ENCODE measurements at places on chromosomes 6 and 20.

DNA sequence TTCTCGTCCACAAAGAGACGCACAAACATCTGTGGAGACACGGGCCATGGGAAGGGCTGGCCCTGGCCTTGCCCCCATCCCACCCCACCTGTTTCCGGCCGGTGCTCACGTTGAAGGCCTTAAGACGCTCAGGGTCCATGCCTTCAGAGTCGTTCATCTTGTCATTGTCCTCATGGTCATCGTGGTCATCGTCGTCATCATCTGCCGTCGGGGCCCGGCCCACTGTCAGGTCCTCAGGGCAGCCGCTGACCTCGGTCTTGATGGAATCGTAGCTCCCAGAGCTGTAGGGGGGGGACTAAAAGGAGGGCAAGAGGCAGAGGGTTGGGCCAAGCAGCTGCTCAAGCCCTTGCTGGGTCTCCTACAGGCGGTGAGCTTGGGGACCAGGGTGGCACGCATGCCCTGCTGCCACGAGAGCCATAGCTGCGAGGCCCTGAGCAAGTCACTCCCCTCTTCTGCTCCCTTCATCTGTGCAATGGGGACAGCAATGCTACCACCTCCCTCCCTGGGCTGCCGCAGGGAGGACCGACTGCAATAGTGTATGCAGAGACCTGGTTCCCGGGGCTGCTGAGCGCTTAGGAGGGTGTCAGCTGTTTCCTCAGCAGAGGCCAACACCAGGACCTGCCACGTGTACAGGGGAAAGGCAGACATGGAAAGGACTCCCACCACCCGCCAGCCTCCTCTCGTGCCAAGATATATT, 95.5 kb downstream of the ASXL1 start:
- no peak for DNase-seq

DNA sequence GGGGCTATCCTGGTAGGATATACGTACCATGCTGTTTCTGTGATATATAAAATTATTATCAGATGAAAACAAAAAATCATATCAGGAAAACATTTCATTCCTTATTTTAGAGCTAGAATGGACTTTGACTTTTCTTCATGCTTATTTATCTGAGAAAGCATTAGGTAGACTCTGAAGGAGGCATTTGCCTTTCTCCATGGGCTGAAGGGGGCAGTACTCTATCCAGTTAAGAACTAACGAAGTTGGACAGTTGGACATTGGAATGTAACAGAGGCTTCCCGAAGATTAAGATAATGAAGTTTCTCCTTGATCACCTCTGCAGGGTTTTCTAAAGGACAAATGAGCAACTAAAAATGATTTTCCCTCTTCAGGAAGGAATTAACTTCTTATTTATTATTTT, 233.9 kb downstream of the SAMD5 start:
- no peak for DNase-seq

DNA sequence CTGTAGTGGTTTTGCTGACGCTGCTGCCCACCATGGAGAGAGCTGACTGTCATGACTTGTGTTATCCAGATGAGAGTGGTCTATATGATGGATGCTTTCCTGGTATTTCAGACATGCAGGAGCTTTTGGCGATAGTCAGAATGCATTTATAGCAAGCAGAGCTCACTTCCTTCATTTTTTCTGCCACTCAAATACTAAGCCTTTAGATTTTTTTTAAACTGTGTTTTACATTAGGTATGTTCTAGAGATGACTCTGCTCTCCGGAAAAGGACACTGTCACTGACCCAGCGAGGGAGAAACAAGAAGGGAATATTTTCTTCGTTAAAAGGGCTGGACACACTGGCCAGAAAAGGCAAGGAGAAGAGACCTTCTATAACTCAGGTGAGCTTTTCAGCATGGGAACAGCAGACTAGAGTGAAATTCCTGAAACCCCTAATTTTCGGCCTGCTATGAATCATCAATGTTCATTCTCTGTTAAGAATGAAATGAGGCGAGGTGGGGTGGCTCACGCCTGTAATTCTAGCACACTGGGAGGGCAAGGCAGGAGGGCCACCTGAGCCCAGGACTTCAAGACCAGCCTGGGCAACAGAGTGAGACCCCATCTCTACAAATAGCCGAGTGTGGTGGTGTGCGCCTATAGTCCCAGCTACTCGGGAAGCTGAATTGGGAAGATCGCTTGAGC, 98.6 kb upstream of the CLDN20 start:
- no peak for DNase-seq

- no peak for DNase-seq
Observed at GRCh38 chr20:39961637-39962244, 727.3 kb downstream of the MAFB start.

DNA sequence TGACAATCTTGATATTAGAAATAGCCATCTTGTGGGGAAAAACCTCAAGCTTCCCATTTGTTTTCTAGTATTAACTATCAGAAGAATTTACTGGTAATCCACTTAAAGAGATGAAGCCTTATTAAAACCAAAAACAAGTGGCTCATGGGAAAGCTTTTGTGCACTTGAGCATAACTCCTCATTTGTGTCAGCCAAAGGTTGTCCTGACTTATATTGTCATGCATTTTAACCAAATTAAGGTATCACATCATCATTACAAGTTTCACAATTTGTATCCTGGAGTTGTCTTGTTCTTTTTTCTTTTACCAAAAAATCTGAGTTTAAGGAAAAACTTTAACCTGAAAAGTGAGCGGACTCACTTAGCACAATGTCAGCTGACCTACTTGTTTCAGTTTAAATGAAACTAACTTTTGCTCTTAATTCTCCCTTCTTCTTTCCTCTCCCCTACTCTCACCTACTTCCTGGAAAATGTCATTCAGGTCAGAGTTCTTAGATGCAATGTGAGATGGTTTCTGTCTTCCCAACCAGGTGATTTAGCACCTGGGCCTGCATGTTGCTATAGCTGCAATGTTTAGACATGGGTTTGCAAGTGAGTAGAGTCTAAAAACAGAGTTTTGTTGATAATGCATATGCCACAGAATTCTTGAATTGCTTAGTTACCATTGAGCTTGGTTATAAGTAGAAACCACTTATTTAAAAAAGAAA, 82.8 kb downstream of the TNFAIP3 start:
- no peak for DNase-seq

GRCh38 chr20:44069203-44070011, 117.6 kb downstream of the JPH2 start:
- DNase-seq: no peak

DNA sequence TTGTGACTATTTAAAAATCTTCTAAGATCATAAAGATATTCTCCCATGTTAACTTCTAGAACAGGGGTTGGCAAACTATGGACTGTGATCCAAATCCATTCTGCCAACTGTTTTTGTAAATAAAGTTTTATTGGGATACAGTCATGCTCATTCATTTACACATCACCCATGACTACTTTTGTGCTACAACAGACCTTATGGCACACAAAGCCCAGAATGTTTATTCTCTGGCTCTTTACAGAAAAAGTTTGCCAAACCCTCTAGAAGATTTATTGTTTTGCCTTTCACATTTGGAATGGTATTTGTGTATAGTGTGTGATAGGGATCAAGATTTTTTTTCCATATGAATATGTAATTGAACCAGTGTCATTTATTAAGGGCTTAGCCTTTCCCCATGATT, 341.7 kb downstream of the CD83 start:
- no peak for DNase-seq

GRCh38 chr20:17679941-17680835, 1.9 kb downstream of the RRBP1 start:
- no peak for DNase-seq

DNA sequence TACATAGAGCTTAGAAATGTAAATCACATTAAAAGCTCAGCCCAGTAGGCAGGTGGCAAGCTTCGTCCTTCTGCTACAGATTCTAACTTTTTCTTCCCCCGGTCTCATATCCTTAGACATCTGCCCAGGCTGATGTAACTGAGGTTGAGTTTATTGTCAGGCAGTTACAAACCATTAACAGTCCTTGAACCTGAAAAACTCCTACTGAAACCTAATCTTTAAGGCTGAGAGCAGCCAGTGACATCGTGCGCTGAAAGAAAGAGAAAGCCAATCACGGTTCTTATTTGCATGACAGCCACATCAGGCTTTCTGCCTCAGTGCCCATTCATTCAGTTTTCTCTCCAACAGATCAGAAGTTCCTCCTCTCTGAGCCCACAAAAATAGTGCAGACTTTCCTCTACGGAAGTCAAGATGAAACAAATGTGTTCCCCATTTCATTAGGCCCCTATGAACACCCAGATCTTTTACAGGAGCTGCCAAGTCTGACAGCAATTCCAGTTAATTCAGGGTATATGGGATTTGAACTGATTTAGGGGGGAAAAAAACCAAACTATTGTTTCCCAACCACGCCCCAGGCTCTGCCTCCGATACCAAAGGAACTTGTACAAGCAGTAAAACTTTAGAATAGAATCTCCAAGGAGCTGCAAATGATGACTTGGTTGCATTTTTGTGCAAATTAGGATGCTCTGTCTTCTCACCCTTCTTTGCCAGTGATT, at the start of gene NHSL1:
NHSL1 (minus strand) TSS at position 192 of the 716 bp plus-strand sequence. CDS start 204 bp downstream, outside the sequence.
- no peak for DNase-seq

DNA sequence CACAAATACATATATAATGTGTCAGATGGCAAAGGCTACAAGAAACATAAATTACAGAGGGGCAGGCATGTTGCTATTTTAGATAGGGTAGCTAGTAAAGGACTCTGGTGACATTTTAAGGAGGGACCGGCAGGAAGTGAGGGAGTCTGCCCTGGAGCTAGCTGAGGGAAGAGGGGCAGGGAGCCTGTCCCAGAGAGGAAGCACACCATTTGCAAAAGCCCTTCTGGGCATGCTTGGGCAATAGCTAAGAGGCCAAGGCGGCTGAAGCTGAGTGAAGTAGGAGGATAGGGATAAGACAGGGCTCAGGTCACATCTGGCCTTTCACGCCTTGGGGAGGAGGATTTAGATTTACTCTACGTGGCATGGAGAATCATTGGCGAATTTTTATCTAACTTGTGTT, 96.2 kb downstream of the RTN4IP1 start:
- no peak for DNase-seq

GRCh38 chr20:14360416-14360815, 23.0 kb upstream of the FLRT3 start:
- no peak for DNase-seq

GRCh38 chr6:36756786-36757185, 59.2 kb downstream of the RAB44 start:
- no peak for DNase-seq

DNA sequence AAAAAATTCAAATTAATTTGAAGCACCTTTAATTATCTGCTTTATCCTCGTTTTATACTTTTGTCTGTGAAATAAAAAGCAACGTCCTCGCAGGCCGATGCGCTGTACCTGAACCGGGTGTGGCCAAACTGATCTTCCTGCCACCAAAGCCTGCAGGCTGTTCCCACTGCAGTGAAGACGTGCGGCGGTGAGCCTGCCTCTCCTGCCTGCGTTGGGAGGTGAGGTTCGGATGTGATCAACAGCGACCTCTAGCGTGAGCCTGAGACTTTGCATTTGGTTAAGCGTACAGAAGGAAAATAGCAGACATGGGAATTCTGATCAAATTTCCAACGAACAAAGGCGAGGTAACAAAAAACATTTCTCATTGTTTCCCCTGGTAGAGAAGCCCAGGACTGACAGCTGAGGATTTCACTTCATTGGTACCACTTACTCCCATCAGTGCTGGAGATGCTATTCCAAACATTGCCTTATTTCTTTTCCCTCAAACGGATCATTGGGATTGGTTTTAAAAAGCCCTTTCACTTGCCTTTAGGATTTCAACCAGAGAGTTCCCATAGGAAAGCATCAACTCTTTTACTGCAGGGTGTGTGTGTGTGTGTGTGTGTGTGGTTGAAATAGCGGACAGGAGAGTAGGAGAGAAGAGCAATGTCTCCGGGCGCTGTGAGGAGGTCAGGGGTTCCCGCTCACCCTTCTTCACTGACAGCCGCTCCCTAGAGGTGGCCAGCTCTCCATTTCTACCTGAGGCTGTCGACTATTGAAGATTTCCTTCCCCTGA, 56.6 kb upstream of the CCN6 start:
- no peak for DNase-seq

DNA sequence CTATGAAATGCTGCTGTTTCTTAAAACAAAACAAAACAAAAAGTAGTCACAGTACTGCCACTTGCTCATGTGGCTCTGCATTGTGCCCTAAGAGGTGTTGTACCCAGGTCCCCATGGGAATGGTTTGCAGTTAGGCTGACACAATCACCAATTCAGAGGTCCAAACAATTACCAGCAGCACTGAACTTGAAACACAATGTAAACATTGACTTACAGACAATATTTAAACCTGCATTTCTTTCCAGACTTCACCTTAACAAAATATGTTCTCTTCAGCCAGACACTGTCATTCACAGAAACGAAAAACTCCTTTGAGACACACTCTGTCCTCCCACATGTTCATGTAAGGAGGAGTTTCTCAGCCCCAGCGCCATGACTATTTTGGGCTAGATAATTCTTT, 206.8 kb upstream of the ARG1 start:
- DNase-seq: no peak

GRCh38 chr20:59175861-59176260, 12.2 kb downstream of the ZNF831 start:
- DNase-seq: no peak

DNA sequence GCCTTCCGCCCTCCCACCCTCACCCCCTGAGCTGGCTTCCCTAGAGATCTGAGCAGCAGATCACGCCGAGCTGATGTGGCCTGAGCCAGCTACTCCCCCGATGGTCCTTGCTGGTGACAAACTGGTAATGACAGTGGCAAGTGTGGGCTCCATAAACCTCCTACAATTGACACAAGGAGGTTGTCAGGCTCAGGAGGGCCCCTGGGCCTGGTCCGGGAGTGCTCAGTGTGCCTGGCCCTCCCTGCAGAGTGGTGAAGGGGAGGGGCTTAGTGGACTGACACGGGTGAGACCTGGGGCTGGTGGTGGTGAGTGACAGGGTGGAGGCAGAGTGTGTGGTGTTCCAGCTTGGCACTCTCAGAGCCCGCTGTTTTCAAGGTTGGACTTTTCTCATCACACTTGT, 22.6 kb upstream of the MPC1 start:
- DNase-seq: no peak

- no peak for DNase-seq
Observed at GRCh38 chr20:13296070-13296469, 75.0 kb downstream of the ISM1 start.

- DNase-seq: peak; percentile 57
Observed at GRCh38 chr6:107488875-107489635, 862 bp upstream of the SOBP start.

GRCh38 chr6:63249875-63250482, 38.7 kb downstream of the FKBP1C start:
- no peak for DNase-seq

- DNase-seq: no peak
Observed at GRCh38 chr6:155103816-155104366, 108.8 kb downstream of the TIAM2 start.

DNA sequence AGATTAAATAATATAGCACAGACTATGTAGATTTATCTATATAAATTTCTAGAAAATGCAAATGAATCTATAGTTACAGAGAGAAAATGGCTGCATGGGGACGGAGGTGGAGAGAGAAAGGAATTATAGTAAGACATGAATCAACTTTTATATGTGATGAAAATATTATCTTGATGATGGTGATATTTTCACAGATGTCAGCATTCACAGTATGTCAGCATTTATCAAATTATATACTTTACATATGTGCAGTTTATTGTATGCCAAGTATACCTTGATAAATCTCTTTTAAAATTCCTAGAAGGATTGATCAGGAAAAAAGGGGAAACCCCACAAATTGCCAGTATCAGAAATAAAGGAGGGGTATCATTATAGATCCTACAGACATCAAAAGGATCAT, 44.6 kb downstream of the NPEPL1 start:
- DNase-seq: no peak
